ENCODE measurements at places on chromosomes 6 and 20. TPM values are rescaled to one million over a fixed set of nuclear protein-coding genes. Genes with fewer than 3 reads are reported as not detected.
A peak's percentile ranks its signal among the peaks of the same experiment; 100 is the strongest.

DNA sequence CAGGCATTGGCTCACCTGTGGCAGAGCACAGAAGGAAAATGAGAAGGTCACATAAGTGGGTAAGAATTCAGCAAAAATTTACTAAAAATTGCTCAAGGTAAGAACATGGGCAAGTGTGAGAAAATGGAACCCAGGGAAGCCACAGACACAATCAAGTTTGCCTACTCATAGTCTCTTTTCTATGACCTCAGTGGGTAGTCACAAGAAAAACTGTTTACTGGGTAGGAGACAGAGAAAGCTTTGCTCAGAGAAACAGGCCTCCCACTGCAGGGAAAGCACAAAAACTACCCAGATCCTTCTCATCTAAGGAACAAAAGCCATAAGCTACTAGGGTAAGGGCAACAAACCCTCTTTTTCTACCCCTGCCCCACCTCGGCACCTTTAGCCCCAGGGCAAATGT, 35.2 kb downstream of the FAM184A start:
- no peak for DNase-seq

DNA sequence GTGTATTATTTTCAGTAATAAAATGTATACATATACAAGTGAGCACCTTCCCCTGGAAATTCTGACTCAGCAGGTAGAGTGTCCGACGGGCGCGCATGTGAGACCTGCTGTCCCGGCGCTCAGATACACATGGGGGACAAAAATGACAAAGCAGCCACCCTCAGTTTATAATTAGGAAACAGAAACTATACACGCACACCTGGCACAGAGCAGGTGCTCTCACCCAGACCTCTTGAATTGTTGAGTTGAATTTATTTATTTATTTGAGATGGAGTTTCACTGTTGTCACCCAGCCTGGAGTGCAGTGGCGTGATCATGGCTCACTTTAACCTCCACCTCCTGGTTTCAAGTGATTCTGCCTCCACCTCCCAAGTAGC, 180.4 kb downstream of the ZDHHC14 start:
- DNase-seq: no peak

DNA sequence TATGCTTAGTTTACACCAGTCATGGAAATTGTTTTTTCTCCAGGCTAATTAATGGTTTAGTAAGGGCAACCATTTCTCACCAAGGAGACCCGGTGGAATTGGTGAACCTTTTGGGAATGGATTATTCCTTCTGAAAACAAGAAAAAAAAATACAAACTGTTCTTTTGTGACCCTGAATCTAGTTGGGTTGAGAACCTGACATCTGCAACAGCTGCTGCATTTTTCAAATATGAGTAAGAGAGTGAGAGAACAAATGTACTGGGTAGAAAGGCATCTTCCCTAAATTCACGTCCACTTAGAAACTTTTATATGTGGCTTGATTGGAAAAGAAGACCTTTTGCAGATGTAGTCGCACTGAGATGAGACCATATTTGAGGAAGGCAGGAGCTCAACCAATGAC, 553.4 kb upstream of the EPHA7 start:
- no peak for DNase-seq

DNA sequence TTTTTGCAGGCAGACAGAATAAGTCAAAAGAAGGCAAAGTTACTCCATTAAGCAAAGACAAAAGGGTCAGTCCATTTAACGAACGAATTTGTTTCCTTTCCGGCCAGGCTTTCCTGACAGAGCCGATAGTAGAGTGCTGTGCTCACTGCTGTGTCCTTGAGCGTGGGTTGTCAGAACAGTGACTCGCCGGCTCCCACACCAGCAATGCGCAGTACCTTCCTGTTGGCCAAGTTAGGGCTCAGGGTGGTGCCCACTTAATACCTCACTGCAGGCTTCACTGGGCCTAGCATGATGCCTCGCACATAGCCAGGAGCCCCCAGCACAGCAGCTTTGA, 294.7 kb downstream of the FOXC1 start:
- no peak for DNase-seq

GRCh38 chr20:12077875-12078274, 160.2 kb downstream of the BTBD3 start:
- no peak for DNase-seq

The CAGE1 gene
- 0.17 TPM for polyA plus RNA-seq

DNA sequence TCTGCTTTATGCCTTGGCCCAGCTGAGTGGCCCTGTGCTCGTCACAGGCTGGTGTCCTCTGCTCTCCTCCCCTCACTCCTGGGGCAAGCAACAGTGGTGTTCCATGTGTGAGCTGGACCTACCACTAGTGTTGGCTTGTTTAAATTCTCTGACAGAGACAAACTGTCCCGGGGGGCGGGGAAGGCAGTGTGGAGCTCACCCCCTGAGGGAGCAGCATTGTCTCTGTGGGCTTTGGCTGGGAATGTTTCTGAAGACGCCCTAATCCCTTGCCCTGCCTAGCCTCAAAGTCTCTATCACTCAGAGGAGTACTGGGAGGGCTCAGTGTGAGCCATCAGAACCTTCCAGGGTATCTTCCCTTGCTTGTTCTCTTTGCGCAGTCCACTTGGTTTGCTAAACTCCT, 5.2 kb upstream of the VEGFA start:
- DNase-seq: no peak

DNA sequence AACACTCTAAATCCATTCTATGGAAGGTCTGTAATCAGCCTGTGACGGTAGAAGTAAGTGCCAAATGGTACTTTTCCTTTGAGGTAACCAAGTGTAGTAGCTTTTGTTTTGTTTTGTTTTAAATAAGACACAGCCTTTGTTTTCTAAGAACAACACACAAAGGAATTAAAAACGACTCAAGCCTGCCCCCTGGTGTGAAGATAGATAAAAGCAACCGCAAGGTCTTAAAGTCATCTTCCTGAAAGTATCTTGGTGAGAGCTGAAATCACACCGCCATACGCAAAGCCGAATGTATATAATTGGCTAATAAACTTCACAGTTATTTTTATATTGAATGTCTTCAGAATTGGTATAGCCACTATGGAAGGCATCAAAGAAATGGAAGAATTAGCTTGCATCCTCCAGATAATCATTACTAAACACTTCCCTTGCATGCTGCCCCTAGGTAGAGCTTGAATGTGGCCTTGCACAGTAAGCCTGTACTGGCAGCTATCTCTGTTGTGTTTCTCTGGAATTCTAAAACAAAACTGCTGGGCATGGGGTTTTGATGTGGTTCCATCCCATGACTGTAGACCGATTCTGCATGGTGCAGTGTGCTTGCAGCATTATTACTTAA, 95.6 kb downstream of the LAMP5 start:
- peak; percentile 64 for DNase-seq

GRCh38 chr20:45340951-45341350, 7.3 kb downstream of the SDC4 start:
- DNase-seq: no peak
